Choroid plexus epithelial cell (primary cell): ENCODE measurements at places on chromosomes 5 and 9.
A peak's percentile ranks its signal among the peaks of the same experiment; 100 is the strongest.

GRCh38 chr5:171701100-171701541, 84.5 kb upstream of the SMIM23 start:
- DNase-seq = no peak

DNA sequence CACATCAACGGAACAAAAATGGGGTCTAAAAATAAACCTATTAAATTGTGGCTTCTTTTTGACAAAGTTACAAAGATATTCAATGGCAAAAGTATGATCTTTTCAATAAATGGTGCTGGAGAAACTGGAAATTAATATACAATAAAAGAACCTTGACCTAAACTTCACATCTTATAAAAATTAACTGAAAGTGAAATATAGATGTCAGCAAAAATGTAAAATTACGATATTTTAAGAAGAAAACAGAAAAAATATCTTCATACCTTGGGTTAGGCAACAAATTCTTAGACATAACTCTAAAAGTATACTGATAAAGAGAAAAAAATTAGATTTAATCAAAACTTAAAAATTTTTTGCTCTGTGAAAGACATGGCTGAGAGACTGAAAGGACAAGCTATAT, 1909.5 kb upstream of the CDH9 start:
- no peak for DNase-seq

DNA sequence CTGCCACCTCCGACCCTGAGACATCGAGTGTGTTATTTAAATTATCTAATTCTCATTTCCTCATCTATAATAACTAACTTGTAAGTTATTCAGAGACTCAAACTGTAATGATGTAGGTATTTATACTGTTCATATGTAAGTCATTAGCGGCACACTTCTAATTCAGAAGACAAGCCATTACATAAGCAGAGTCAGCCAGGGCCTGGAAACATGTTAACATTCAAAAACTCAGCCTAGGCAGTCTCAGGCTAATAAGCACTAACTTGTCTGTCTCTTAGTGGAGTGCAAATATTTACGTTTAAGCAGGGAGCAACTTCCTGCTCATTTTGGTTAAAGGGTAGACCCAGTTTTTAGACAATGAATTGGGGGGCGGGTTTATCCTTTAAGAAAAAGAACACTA, 598.4 kb downstream of the ACTL7B start:
- DNase-seq = no peak

- DNase-seq = no peak
Measured at GRCh38 chr9:136297016-136297691, 6.7 kb downstream of the CCDC187 start.

DNA sequence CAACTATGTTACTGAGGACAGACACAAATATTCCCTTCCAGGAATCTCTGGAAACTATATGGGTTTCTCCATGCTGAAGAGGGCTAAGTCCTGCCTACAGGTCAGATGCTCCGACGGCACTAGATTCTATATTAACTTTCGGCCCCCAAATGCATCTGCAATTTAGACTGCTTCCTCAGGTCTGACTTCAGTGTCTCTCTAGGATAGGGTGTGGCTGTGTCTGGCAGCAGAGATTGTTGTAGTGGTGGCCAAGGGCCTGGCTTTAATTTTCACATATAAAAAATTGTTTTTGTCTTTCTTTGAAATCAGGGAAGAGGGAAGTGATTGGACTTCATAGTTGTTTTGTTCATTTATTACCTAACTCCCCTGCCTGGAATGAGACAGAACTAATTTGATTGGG, 101.8 kb downstream of the PJA2 start:
- DNase-seq = no peak

GRCh38 chr5:9557696-9558095, 11.8 kb upstream of the SEMA5A start:
- DNase-seq = peak; percentile 77

DNA sequence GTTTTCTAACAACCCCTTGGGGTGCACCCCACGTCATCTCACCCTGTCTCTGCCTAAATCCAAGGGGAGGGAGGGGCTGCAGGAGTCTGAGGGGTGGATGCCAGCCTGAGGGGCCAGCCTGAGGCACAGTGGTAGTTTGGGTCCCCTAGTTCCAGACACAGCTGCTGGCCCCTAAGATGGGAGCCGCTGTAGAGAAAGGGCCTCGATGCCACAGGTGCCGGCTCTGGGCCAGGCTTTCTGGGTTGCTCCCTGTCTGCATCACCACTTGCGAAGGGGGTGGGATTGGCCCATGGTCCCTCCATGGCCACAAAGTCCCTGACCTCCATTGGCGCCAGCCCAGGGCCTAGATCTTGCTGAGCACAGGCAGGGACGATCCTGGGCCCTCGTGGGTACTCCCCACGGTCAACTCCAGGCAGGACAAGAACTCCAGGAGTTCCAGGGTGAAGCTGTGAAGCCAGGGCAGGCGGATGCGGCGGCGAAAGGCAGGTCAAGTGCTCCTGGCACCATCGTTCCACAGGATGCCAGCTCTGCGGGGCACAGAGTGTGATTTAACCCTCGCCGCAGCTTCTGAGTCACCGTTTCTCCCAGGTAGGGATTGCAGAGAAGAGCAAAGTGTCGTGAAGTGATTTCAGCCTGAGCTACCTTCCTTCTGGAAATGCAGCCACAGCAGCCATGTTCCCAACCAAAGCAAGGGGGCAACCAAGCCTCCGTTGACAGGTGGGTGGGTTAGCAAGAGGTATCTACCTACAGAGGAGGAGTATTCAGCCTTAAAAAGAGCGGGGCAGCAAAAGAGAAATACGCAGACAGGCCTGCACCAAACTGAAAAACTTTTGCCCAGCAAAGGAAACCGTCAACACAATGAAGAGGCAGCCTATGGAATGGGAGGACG, 41.6 kb upstream of the EXOC3 start:
- DNase-seq = no peak

DNA sequence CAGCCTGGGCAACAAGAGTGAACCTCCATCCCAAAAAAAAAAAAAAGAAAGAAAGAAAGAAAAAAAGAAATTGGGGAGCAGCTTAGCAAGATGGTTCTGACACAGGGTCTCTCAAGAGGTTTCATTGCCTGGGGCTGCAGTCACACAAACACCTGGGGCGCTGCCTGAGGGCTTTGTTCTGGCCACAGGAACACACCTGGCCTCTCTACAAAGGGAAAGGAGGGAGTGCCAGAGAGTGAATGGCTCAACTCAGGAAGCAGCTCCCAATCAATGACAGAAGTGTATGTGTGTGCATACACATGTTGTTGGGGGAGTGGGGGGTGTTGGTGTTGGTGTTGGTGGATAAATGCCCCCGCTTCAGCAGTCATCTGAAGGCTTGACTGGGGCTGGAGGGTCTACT, 32.4 kb upstream of the CTNNA1 start:
- no peak for DNase-seq

- DNase-seq = no peak
Measured at GRCh38 chr5:148607406-148607805, 46.9 kb downstream of the HTR4 start.

DNA sequence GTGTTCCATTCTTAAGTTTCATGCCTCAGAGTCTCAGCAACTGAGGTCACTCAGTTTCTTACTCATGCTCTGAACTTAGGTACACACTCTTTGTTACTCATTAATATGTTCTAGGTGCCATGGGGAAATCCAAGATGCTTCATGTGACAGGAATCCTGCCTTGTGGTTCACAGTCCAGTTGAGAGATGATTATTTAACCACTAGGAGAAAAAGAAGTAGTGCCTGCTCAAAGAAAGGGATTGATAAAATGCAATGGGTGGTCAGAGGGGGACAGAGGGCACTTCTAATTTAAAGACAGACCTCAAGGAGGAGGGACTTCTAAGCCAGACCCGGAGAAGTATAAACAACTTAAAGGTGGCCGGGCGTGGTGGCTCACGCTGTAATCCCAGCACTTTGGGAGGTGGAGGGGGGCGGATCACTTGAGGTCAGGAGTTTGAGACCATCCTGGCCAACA, 69.0 kb downstream of the UGCG start:
- peak; percentile 97 for DNase-seq

GRCh38 chr5:160477266-160477970, 55.8 kb downstream of the PTTG1 start:
- DNase-seq = peak; percentile 78

GRCh38 chr9:4489919-4490704, at the start of gene SLC1A1:
SLC1A1 (plus strand) TSS chr9:4490468; CDS start chr9:4490680, 212 bp downstream.
- DNase-seq = peak; percentile 60

DNA sequence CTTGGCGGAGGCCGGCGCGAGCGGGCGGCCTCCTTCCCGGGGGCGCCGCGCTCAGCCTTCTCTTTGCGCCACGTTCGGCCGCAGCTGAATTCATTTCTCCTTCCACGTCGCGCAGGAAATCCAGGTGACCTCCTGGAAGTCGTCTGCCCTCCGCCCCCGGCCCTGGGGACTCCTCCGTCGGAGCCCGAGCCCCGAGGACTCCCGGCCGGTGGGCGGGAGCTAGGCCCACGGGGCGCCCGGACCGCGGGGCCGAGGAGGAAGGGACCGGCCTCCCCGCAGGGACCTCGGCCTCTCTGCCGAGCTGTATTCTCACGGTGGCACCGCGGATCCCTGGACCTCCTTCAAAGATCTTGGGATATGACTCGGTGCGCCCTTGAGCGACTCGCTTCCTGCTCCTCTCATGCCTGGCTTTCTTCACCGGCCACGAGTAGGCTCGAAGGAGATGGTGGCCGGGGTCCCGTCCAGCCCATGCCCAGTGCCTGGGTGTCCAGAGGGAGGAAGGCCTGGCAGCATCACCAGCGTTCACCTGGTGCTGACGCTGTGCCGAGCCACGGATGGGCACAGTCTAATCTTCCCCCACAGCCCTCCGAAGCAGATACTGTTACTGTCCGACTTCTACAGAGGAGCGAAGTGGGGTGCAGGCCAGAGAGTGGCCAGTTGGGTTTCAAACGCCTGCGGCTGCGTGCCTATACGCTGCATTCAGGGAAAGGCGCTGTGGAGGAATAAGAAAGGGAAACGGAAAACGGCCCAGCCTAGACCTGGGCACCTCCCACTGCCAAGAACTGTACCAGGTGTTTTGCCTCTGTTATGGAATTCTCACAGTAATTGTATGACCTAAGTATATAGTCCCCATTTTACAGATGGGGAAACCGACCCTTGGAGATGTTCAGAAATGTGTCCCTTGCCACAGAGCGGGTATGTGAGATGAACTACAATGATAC, 47.3 kb downstream of the PAX5 start:
- DNase-seq = no peak

DNA sequence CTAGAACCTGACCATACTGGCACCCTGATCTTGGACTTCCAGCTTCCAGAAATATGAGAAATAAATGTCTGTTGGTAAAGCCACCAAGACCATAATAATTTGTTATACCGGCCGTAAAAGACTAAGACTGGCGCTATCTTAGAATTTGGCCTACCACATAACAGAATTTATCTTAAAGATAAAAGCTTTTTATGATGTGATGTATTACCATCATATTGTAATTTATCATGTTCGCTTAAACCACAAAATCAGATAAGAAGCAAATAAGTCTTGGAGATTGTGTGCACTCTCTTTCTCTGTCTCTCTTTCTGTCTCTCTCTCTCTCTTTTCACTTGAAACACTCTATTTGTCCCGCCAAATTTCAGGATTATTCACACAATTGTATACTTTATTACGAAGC, 35.6 kb downstream of the FST start:
- DNase-seq = no peak

DNA sequence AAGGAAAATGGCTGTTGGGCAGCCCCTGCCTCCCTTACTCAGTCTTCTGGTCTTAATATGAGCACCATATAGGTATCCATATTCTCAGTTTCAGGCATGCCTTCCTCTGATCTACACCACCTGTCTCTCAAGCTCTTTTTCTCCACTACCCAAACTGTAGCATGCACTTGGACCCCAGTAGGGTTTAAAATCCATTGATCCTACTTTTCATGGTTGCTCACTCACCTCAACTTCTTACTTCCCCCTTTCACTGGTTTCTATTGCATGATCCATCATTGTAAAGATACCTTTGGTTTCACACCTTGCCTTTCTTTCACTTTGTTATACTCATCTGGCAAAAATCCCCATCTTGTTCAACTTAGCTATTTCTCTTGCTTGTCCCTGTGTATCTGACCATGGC, 159.4 kb downstream of the KDM4C start:
- no peak for DNase-seq

- DNase-seq = no peak
Measured at GRCh38 chr9:123597876-123598556, 242.0 kb downstream of the CRB2 start.

DNA sequence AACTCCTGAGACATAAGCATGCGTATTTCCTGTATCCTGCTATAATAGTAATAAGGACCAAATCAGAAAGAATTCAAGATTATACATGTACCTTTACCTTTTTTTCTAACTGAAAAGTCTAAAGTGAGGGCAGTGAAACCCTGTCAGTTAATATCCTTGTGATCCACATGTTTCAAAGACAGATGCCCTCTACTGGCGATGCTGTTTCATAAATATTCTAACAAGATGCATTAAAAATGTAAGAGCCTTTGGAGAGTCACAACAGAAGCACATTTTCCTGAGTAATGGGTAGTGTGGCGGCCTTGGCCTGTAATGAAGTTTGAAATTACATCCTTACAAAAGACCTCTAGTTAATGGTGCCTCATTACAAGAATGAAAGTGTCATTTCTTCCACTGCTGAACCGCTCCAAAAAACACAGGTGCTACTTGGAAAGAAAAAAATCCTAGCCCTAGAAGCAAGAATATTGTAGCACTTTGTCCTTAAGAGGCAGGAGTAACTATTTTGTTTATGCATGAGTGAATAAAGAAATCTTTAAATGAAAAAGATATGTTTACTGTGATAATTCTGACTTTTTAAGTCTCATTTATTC, 232.6 kb downstream of the EPB41L4A start:
- DNase-seq = peak; percentile 75

DNA sequence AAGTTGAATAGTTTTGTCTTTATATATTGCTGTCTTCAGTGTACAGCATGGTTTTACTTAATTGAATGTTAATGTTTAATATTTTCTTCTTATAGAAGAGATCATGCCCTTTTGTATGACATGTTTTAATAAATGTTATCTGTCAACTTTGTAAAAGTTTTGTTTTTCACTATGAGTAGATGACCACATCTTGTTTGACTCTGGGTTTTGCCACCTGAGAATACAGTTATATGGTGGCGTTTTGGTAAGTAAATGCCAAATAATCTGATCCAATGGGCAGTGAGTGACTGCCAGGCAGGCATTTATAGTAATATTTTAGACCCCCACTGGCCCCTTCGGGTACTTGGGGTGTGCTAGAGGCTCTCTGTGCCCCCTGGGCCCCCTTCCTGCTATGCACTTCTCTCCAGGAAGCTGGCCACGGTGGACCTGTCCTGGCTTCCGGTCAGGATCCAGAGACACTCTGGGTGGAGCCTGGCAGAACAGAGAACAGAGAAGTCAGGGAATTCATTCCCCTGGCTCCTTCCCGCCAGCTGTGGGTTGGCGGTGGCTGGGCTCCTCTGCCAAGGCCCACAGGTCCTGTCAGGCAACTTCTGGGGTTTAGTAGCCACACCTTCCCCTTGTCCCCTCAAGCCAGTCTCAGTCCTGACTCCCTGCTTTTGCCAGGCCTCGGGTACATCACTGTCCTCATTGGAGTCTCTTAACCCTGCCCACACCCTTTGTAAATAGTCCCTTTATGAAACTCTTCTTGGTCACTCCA, 22.2 kb upstream of the ZBTB34 start:
- no peak for DNase-seq
